ENCODE measurements at places on chromosomes 6 and 20.

GRCh38 chr20:19110881-19111460 lies 101.5 kb upstream of the SLC24A3 start:
- no peak for DNase-seq

- no peak for DNase-seq
These were observed 84.6 kb upstream of the DST start for GRCh38 chr6:56727097-56727850.

GRCh38 chr6:43541774-43542471 lies 25.0 kb downstream of the POLR1C start:
- DNase-seq: no peak

DNA sequence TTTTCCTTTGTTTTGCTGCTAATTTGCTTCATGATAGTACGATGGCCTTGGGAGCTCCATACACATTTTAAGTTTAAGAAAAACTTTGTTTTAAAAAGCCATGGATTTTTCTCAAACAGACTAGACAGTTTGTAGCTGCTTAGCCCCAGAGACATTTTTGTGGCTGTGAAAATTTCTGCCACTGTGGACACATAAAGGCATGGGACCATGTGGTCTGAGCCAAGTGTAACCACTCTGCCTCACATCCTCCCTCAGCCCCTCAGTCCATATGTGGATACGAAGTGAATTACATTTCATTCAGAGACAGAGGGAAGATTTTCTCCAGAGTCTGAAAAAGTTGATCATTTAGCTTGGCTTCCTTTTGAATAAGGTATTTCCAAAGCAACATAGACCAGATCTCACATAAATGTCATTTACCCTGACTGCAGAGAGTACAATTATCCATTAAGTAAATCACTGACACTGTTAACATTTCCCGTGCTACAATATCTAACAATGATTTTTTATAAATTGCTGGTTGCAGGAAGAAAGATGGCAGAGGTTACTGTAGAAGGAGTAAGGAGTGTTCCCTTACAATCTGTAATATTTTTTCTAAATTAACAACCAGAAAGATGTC lies 87.4 kb downstream of the GJA1 start:
- no peak for DNase-seq

GRCh38 chr20:52972965-52973819 lies 1.0 kb downstream of the TSHZ2 start:
- DNase-seq: peak; percentile 29

GRCh38 chr6:125668071-125668470 lies 81.4 kb upstream of the HEY2 start:
- no peak for DNase-seq

GRCh38 chr6:62528894-62529526 lies 243.0 kb upstream of the KHDRBS2 start:
- no peak for DNase-seq

DNA sequence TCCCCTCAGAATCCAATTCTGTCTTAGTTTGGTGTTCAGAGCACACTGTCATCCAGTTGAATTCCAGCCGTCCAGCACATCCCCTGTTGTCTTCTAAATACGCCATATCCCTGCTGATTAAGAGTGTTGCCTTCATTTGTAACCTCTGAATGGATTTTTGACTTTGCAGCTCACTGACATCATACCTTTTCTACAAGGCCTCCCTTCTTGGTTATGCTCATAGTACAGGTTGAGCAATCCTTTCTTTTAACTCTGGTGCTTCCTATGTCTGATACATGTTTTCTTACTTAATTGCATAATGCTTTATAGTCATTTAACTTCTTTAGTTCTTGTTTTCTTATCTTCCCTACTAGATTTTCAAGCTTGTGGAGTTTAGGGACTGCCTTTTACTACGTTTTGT lies 36.4 kb downstream of the XRN2 start:
- DNase-seq: no peak
